Activated naive CD4-positive, alpha-beta T cell treated with anti-CD3 and anti-CD28 coated beads, Interleukin-2, amount 50 U/mL, for 16 hours (primary cell): ENCODE measurements at places on chromosomes 1 and 21.

DNA sequence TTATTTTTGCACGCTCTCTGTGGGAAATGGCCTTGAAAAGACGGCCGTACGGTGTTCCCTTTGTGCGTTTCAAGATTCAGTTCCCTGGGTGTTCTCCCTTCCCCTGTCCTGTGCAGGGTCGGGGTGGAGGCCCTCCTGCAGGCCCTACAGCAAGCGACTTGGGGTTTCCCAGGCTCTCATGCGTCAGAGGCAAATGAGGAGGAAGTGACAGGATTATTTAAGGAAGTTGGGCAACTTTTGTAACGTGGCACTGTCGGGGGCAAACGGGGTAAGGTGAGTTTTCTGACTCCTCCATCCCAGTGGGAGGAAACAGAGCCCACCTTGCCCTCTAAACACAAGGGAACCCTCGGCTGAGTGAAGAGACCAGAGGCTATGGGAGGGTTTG is 16.1 kb upstream of the AJAP1 start:
- no peak for DNase-seq

DNA sequence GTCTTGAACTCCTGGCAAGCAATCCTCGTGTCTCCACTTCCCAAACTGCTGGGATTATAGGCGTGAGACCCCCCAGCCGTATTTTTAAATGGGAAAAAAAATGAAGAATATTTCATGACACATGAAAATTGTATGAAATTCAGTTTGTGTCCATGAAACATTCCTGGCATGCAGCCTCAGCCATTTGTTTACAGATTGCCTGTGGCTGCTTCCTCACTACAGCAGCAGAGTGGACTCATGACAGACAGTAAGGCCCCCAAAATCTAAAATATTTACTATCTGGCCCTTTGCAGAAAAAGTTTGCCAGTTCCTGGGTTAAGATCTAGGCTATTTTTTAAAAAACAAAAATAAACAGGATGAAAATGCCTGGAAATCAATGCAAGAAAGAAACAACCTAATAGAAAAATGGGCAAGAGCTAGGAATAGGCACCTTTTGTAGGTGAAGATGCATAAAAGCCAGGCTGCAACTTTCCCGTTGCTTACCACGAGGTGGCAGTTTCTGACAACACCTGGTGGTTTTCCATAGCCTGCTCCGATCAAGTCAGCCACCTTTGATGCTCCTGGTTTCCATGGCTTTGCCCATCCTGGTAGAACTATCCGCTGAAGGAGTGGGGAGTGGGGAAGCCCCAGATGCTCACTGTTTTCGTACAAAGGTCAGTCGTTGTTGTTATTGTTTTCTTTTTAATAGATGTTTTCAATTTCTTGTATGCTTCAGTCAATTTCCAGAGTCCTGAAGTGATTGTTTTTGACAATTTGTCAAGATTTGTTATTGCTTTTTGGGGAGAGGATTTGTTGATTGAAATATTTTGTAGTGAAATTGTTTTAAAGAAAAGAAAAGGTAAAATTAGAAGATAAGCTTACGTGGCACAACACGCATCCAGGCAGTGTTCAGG is 24.3 kb downstream of the UBE2Q1 start:
- DNase-seq: no peak

GRCh38 chr1:237042892-237043576 is 1.1 kb downstream of the RYR2 start:
- no peak for DNase-seq

DNA sequence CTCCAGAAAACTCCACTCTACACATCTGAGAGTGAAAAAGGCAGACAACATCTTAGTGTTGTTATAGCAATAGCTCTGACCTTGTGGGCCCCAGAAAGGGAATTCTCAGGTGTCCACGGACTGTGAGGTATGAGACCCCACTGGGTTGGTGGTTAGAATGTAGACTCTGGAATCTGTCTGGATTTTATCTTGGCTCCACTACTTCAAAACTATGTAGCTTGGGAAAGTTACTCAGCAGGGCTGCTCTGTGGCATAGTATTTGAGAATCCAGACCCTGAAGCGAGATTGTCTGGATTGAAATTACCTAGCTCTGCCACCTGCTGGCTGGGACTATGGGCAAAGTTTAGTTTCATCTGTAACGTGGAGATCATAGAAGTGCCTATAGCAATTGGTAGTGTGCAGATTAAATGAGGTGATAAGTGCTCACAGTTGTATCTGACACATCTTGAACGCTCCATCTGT is 25.8 kb downstream of the PRDM2 start:
- DNase-seq: peak; percentile 54

DNA sequence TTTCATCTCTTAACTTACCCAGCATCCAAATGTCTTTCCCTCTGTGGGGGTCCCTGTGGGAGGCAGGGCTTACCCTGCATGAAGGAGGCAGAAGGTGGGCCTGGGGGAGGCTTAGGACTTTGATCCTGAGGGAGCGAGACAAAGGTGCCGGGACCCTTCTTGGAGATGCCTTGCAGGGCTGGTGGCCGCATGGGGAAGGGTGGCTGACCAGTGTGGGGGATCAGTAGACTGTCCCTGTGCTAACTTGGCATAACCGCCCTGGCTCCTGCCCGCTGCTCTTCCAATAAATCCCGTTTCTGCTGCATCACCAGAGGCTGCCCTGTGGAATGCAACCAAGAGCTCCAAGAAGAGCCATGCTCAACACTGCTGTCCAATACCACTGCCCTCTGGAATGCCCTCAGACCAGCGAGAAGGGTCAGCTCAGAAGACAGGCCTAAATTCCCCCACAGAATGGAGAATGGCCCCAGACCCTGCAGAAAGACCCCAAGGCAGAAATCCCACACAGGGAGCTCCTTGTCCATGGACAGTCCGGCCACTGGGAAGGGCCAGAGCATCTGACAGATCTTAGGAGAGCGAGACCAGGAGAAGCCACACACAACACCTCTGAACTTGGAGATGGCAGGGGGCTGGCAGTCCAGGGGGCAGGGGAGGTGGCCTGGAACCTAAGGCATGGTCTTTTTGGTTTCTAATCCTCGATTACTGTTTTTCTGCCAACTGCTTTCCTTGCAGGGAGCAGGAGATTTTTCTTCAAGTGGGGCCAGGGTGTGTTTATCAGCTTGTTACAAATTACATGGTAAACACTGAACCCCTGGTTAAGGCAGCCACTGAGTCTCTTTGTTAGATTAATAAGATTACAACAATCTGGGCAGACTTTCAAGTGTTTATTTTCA is 46.7 kb upstream of the DMRTB1 start:
- DNase-seq: no peak

- no peak for DNase-seq
Measured at GRCh38 chr1:66648901-66649595, 103.2 kb upstream of the DYNLT5 start.

GRCh38 chr1:167752219-167752985 is 30.6 kb downstream of the MPZL1 start:
- no peak for DNase-seq

DNA sequence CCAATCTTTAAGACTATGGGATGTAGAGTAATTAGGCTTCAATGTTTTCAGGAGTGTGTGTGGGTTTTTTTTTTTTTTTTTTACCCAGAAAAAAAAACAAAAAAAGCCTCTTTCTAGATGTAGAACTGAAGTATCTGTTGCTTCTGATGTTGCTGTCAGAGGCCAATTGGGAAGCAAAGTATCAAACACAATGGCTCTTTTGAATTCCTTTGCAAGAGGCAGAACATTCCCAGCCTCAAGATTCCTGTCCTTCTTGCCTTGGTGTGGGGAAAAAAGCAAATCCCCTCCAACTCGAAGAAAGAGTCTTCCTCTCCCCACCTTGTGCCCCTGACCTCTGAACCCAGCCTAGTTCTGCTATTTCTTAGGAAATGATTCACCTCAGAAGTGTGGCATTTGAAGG is 55.4 kb upstream of the LMO4 start:
- DNase-seq: no peak

GRCh38 chr1:54787604-54788003 is 13.5 kb downstream of the TTC22 start:
- no peak for DNase-seq

DNA sequence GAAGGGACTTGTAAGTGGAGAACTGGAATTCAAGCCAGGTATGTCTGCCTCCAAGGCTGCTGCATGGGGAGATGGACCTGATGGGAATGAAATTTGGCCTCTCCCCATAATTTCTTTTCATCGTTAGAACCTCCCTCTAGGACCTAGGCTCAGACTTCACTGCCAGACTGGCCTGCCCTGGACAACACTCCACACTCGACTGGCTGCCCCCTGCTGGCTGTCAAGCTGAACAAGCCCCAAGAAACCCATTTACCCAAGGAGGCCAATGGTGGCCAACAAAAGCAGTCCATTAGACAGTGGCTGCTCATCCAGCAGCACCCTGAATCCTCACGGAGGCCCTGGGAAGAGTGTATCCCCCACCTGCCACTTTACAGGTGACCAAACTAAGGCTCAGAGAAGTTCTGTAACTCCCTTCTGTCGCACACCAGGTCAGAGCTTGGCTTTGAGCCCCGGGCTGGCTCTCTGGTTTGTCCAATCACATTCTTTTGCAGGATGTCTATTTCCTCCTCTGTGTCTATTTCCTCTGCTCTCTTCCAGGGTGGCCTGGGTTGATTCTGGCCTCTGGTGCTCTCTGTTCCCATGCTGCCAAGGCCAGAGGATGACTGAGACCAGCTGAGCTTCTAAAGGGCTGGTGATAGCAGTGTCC is 3.8 kb downstream of the RNF186 start:
- DNase-seq: peak; percentile 46

GRCh38 chr1:68542586-68542985 is 45.7 kb upstream of the DEPDC1 start:
- no peak for DNase-seq

DNA sequence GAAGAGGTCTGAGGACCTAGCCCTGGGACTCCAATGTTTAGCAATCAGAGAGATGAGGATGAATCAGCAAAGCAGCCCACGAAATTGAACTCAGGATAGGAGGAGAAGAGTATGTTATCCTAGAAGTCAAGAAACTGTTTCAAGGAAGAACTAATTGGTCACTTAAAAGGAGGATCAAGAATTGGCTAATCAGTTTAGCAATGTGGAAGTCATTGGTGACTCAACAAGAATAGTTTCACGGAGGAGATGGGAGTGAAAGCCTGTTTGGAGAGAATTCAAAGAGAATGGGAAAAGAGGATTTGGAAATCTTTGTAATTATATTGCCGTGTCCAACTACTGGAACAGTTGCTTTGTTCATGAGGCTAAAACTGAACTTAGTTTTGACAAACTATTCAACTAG is 7.4 kb downstream of the HMCN1 start:
- no peak for DNase-seq

GRCh38 chr1:8014381-8014988 is 11.6 kb downstream of the ERRFI1 start:
- no peak for DNase-seq

DNA sequence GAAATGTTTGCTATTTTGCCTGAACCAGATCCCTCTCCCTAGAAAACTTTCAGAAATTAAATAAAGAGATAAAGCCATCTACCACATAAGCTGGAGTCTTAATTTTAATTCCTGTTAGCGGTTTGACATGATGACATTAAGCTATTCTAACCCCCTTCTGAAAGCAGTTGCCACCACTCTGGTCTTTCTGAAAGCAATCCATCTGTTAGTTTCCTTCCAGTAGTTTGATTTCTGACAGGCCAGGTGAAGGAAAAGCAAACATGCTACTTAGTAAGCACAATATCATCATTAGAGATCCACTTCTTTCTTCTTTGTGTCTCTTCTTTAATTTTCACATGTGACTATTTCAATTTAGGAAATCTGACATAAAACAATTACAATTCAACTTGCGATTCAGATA is 39.9 kb downstream of the RGL1 start:
- DNase-seq: no peak

DNA sequence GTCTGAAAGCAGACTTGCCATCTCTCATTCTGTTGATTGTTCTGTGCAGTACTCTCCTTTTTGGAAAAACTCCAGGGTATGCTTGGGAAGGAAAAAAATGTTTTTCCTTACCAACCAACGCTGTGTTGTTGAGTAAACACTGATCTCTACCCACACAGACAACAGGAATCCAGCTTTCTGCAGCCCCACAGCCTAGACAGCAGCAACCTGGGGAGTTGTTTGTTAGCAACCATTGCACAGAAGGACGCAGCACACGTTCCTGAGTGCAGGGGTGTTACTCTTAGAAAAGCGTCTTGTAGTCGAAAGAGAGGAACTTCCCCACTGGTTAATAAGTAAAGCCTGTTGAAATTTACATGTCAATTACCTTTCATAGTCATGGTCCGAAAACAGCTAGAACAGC is 56.6 kb downstream of the SMYD2 start:
- DNase-seq: no peak

- no peak for DNase-seq
Measured at GRCh38 chr1:36135330-36135667, 10.3 kb upstream of the COL8A2 start.

- no peak for DNase-seq
Measured at GRCh38 chr1:152906023-152906565, 2.3 kb upstream of the IVL start.

GRCh38 chr1:203536980-203537455 is 43.1 kb downstream of the OPTC start:
- no peak for DNase-seq

GRCh38 chr1:54975356-54976108 is 4.9 kb upstream of the TMEM61 start:
- DNase-seq: no peak
